Heart right ventricle (tissue), 16 donors: ENCODE measurements at places on chromosomes 11 and 22. TPM values are rescaled to one million over a fixed set of nuclear protein-coding genes. Genes with fewer than 3 reads are reported as not detected.

- no peak for DNase-seq
Observed at GRCh38 chr11:6895010-6895409, 2.7 kb upstream of the OR2D2 start.

GRCh38 chr11:121311373-121311772, 18.8 kb downstream of the SC5D start:
- DNase-seq, result no peak

DNA sequence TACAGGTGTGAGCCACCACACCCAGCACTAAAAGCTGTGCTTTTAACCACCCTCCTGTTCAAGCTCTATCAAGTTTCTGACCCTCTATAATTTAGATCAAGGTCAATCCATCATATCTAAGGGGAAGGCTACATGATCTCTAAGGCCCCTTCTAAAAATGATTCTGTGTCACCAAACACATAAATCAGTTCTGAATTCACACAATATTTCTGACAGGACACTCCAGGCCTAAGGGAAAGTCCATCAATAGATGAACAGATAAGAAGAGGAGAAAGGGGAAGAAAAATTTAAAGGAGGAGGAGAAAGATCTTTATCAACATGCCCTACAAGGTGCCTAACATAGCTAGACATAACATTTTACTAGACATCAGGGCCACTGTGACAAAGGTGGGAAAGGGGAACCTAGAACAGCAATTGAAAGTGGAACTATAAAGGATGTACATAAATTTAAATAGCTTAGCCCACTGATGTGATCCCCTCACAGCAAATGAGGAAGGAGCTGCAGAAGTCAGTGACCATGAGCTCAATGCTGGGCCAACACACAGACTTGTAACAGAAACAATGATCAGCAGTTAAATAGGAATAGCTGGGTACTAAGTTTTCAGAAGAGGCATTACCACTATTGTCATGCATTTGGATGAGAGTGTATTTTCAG, 4.7 kb downstream of the PRCP start:
- DNase-seq, result no peak

DNA sequence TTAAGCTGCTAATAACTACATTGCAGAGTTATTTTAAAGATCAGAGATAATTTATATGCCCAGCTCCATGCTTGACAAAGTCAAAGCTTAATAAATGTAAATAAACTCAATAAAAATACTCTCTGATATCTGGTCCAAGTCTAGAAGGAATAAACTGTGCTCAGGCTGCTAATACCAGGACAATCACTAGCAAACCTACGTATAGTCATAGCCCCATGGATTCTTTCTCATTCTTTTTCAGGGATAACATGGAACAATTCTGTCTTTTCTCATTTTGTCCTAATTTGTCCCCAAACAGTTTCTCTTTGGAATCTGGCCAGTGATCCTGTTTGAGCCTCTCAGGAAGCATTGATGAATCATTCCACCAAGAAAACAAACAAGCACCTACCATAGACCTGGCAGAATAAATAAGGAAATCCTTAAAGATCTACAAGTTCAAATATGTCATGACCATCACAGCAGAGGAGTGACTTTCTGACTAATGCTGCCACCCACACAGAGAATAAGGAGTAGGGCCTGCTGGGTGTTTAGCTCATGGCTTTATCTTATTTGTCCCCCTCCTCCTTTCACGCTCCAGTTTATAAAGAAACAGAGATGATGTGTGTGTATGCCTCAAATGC, 14.1 kb upstream of the B3GNT6 start:
- no peak for DNase-seq

DNA sequence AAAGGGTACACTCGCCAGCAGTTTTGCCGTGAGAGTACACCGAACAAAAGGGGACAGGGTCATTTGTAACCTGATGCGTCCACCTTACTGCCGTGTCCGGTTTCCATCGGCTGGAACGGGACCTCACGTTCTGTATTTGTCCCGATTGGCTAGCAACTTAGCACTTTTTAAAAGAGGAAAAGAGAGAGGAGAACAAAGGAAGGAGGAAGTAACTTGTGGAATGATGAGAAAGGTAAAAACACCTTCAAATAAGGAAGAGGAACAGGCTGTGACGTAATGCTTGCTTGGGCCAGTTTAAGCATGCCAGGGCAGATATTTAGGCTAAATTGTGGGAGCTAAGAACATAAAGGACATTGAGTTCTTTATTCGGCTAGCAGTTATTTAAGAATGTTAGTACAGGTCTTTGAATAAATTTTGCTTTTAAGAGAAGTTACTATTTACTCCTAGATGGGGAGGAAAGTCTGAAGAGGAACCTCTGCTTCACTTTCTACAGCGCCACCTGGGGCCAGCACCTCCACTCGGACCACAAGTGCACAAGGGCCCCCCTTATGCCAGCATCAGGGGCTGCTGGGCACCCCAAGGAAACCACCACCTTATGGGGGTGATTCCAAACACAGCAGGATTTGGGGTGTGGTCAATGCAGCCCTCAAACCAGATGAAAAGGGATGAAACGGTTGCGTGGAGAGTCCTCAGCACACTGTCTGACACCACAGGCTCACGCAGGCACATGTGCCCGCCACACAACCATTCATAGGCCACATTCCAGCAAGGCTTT, 5.8 kb downstream of the ARSA start:
- no peak for DNase-seq

Gene CDHR5
- polyA plus RNA-seq, result not detected

DNA sequence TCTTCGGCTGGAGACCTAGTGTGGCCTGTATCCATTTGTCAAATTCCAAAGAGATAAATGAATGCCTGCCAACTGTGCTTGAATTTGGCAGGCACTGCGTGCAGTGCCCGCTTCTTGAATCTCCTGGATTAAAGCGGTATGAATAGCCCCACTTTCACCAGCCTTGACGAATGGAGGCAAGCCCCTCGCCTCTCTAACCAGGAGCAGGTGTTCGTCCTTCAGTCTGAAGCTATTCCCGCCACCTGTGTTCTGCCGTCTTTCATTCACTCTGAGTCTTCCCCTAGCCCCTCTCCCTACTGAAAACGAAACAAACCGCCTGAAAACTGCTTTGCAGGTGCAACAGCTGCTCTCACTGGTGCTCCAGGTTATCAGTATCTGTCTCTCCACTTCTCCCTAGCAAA, 11.2 kb downstream of the NLRP14 start:
- DNase-seq, result no peak

- no peak for DNase-seq
Observed at GRCh38 chr22:22882033-22882717, 5.4 kb upstream of the IGLL5 start.

- no peak for DNase-seq
Observed at GRCh38 chr22:47586038-47586437, 823.6 kb downstream of the TBC1D22A start.

DNA sequence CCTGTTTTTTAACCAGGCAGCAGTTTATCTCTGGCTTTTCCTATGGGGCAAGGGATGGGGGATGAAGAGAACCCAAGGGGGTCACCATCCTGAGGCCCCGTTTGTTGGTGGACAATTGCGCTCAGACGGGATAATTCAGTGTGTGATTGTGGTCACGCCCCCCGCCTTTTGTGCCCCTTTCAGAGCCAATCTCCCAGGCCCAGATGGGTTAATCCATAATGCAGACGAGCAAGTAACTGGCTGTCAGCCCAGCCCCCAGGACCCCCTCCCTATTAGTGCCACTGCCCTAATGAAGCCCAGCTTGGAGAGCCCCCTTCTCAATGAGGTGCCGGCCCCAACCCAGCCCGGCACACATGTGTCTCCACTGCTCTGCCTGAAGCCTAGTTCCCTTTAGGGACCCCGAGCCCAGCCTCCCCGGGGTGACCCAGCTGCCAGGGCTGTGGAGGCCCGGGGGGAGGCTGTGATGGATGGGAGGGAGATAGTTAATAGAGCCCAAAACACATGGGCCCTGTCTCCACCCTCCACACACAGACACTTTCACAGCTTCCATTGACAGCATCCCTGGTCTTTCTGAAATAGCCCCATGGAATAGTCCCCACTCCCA, 19.1 kb upstream of the ROBO3 start:
- no peak for DNase-seq

DNA sequence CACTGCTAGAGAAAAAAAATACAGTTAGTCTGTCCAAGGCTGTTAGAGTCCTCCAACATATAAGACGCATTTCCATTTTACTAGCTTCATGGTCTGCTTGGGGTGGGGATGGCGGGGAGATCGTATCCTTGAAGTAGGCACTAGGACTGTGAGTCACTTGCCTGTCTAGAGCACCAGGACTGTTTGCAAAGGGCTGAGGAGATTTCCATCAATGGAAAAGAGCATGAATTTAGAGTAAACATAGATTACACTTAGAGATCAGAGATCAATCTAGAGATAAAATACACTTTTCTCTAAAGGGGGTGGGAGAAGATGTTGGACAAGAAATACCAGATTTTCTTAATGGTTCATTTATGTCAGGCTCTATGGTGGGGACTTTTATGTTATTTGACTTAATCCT, 1.7 kb upstream of the MS4A7 start:
- no peak for DNase-seq

DNA sequence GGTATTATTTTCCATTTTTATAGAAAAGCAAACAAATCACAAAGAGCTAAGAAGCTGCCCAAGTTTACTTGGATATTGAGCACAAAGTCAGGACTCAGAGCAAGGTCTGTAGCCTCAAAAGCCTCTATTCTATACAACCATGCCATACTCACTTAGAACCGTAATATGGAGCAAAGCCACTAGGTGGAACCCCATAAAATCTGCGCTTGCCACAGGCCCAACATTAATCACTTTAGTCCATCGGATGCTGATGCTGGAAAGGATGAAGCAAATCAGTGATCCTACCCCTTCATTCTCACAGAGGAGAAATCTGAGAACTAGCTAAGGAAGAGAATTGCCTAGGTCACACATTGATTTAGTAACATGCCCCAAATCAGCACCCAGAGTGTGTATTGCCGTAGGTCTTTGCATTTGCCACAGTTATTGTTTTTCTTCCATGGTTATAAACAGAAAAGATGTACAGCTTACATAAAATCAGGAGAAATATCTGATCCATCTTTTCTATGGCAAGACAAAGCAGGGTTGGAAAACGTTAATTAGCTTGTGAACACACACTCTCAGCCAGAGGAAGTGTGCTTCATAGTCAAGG, 56.7 kb upstream of the RAB38 start:
- no peak for DNase-seq

- DNase-seq, result no peak
Observed at GRCh38 chr11:123305601-123306375, 110.7 kb upstream of the CLMP start.

DNA sequence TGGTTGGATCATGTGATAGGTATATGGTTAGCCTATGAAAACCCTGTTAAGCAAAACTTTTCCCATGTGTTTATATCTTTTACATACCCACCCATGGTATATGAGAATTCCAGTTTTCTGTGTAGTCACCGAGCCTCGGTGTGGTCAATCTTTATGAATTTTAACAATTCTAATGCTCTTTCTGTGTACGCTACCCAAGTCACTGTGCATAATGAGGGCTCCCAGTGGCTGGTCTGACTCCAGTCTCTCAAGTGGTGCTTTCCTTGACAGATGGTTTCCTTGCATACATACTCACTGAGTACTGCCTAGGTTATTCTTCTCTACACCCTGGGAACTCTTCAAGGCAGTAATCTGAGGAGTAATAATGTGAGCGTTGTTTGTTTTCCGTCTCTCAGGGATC, 17.6 kb downstream of the MUC15 start:
- no peak for DNase-seq

- DNase-seq, result no peak
Observed at GRCh38 chr11:77053217-77054015, 13.4 kb upstream of the CAPN5 start.

DNA sequence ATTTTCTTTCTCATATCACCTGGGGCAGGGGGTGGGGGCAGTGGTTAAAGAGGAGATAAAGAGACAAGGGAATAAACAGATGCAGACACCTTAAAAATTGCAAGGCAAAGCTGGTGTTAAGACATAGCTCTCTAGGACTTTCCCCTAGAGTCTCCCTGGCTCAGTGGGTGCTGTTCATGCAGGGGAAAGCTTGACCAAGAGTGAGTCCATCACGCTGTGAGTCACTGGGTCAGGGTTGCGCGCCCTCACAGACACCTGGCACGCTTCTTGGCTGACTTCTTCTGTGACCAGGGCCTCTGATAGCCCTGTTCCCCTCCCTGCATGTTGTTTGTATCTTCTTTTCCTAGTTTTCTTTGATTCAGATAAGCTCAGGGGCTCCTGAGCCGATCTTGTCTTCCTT, 31.9 kb downstream of the COMMD9 start:
- DNase-seq, result no peak

- DNase-seq, result peak; percentile 23
Observed at GRCh38 chr11:75014129-75014528, 25.4 kb downstream of the NEU3 start.

DNA sequence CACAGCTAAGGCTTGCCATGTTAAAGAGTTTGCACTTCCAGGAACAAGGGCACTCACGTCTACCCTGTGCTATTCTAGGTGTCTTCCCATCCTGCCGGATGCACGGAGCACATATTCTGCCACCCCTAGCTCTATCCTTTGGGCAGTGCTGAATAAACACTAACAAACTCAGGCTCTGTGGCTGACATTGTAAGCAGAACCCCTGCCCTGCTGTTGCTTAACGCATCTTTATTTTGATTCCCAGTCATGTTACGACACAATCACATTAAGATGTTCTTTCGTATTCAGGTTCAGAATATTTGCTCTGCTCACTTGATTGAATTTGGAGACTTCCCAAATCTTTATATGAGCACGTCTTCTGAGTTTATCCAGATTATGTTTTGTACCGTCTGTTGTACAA, 3.7 kb upstream of the HDHD5 start:
- DNase-seq, result no peak

Gene C22orf31
- not detected for polyA plus RNA-seq

Gene FOLR1
- polyA plus RNA-seq, result 0.16 TPM

DNA sequence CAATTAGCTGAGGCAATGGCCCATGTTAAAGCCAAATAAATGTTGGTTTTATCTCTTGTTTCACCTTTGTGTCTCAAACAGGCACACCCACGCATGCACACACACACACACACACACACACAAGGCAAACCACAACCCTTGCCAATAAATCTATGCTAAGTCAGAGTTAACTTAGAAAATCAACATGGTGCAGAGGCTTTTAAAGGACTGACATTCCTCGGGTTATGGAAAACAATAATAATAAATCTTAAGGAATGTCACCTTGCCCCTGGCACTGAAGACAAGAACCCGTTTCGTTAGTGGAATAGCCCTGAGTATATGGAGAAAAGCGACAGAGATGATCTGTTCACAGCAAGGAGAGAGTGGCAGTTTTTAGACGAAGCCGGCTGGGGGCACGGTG, 326.3 kb downstream of the NTM start:
- DNase-seq, result no peak
